Motor neuron (in vitro differentiated cells): ENCODE measurements at places on chromosomes 4 and X.
A peak's percentile ranks its signal among the peaks of the same experiment; 100 is the strongest.

- ATAC-seq: no peak
These were observed 54.5 kb upstream of the EXOC1L start for GRCh38 chr4:55765070-55765469.

- no peak for ATAC-seq
These were observed 112.6 kb downstream of the PHKA2 start for GRCh38 chrX:18871161-18871890.

GRCh38 chr4:169618986-169619385, 1.4 kb upstream of the CLCN3 start:
- no peak for ATAC-seq

DNA sequence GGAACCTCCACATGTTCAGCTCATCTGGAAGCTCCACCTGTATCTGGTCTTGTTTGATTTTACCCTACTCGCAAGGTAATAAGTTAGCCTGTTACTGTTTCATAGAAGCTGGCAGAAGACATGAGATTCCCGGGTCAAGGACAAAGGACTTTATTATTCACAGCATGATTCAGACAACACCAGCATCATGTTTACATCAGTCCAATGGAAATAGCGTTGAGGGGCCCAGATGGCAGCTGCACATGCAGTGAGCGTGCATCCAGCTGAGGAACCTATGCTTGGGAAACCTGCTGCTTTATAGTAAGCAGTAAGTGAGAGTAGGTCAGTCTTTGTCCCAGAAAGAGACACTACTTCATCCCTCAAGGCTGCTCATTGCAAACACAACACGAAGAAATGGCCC, 19.8 kb downstream of the TSPAN5 start:
- peak; percentile 35 for ATAC-seq

DNA sequence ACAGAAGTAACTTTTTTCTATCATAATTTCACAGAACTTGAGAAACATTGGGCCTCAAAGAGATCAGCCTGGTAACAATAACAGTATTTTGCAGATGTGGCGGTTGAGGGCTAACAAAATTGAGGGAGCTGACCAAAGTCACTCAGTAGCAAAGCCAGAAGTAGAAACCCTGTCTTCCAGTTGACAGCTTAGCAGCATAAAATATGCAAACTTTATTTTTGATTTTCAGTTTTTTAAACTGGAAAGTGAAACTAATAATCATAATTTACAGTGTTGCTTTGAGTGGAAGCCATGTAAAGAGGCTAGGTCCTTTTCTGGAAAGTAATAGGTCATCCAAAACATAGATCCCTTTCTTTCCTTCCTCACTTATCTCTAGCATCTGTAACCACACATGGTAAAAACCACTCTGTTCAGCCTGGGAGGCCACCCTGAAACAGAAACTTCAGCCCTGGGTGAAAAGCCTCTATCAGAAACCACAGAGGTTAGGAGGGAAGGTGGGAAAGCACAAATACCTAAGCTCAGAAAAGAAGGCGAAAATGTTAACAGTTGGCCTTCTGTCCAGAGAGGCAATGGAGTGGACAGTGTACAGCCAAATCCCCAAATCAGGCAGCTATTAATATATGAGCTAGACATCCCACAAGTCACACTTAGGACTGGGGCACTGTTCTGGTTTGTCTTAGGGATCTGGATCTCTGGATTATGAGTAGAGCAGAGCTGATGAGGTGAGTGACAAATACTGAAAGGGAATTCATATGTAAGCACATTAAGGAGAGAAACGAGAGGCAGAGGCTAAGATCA, 61.1 kb upstream of the ARSJ start:
- peak; percentile 54 for ATAC-seq

- ATAC-seq: no peak
These were observed 411 bp upstream of the GPRASP1 start for GRCh38 chrX:102650903-102651241.

DNA sequence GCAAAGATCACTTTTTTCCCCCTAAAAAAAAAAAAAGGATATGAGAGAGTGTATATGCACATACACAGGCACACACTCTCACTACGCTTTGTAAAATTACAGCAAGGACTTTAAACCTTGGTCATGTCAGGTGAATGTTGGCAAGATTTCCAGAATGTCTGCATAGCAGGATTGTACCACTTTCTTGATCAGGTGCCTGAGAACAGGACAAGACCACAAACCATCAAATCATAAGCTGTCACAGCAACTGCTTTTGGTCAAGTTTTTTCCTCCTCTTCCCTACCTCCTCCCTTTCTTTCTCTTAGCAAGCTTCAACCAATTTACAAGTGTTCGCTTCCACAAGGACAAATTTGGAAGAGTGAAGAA, 15.3 kb downstream of the PPARGC1A start:
- ATAC-seq: no peak

DNA sequence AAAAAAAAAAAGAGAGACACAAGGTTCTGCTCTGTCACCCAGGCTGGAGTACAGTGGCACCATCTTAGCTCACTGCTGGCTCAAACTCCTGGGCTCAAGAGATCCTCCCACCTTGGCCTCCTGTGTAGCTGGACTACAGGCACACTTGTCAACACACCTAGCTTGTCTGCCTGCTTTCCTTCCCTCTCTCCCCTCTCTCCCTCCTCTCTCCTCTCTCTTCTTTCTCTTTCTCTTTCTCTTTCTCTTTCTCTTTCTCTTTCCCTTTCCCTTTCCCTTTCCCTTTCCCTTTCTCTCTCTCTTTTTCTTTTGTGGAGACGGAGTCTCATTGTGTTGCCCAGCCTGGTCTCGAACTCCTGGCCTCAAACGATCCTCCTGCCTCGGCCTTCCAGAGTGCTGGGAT, 132.1 kb downstream of the DIPK2B start:
- ATAC-seq: no peak

- ATAC-seq: no peak
These were observed 5.8 kb upstream of the EBP start for GRCh38 chrX:48515842-48516241.

DNA sequence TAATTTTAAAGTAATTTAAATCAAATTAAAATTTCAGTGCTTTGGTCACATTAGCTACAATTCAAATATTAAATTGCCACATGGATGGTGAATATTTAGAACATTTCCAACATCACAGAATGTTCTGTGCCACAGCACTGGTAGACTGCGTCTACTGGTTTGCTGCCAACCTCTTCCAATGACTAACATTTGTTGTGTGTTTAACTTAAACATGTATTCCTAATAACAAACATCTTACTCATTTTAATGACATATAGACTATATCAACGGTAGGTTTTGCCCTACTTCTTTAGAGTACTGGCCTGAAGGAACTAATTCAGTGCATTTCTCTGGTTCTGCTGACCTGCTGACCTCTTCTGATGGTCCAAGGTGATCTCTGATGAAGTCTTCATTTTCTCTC, 157.6 kb downstream of the DCK start:
- no peak for ATAC-seq

DNA sequence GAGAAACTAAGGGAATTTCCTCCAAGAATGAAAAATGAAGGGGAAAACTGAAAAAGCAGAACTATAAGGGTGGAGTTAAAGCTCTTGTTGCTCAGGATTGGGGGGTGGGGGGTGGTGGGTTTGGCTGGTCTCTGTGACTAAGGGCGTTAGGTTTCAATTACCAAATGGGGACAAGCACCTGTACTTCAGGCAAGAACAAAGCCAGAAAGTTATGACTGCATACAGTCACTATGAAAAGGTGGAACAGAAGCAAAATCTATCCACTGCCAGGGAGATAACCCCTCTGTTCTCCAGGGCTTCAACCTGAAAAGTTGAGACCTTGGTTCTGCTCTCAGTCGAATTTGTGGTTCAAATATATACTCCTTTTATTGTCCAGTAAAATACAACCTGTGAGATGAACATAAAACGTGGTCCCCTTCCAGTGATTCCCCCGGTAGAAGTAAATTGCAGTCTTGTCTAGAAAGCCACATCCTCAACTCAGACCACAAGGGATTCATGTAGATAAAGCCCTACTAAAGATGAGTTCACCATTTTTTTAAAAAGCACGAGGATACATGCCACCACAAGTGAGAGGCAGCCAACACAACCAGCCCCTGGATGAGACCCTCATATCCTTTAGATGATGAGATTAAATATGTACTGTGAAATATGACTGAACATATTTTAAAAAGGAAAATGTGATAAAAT, 257.1 kb upstream of the RPS6KA3 start:
- ATAC-seq: no peak

DNA sequence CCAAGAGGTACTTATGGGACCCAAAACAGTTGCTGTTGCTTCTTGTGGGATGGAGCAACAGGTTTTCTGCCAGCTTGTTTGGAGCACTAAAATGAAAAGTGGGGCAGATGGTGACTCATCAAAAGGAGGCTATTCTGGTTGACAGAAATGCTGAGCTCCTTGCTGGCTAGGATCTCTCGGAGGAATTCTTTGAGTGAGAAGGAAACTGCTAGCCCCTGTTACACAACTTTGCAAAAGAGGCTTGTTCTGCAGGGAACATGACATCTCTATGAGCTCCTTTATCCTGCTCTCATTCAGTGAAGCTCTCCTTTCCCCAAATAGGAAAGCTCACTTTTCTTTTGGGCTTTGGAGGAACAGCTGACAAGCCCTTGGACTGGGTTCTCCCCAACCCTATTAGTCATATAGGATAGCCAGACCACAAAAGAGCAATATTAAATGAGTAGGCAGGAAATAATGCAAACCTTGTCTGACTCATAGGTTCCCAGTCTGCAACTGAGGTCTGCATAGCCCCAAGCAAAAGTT, 108.3 kb downstream of the CDS1 start:
- ATAC-seq: peak; percentile 63

DNA sequence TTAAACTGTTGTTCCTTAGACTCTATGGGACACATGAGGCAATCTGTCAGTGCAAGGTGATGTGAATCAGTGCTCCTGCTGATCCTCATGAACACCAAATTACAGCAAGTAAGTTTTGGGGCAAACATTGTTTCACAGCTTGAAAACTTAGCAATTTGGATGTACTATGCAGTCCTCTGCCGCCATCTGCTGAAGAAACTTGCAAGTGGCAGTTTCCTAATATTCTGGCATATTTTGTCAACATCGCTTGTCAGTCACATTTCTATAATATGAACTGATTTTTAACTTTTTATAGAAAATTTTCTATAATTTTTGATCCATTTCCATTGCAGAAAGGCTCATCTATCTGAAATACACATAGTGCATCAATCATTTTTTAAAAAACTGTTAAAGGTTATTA, 56.3 kb downstream of the ZAR1 start:
- ATAC-seq: no peak

DNA sequence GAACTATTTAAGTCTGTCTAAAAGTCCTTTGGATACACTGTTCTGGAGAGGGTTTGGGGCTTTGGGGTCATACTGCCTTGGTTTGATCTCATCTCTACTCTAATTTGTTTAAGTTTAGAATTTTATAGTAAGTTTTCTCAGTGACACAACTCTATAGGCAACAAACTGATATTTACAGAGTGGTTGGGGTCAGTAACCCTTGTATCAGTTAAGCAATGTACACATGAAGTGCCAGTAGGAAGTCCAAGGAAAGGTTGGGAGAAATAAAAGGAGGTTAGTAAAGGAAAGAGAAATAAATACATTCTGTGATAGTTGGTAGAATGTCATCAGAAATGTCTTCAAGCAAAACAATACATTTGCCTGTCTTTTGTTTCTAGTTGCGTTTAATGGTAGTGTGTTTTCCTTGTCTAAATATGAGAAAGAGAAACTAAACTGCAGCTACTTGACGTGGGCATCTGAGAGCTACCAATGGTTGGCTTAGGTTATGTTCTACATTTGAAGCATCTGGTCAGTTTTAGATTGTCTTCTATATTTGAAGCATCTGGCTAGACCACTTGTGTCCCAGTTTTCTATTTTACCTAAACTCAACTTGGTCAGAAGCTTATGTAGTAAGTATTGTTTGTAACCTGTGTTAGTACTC, 6.9 kb downstream of the ATP7A start:
- no peak for ATAC-seq

DNA sequence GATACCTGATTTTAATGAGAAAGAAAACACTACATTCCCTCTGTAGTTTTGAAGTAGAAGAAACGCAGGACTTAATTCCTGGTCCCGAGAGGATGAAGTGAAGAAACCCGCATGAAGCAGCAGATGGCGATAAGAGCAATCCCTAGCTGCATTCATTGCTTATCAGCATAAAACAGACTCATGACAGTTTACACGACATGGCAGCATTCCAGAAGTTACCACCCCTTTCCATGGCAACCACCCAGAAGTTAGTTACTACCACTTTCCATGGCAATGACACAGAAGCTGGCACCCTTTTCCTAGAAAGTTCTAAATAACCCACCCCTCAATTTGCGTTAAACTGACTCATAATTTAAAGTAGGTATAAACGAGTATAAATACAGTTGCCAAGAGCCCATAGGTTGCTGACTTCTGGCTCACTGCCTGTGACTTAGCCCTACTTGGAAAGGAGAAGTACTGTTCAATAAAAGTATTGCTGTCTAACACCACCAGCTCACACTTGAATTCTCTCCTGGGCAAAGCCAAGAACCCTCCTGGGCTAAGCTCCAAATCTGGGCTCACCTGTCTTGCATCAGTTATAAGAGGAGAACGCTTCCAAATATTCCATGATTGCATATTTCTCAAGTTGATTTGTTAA, 5.5 kb upstream of the XAGE2 start:
- peak; percentile 46 for ATAC-seq

GRCh38 chr4:72641611-72642010, 72.6 kb upstream of the ADAMTS3 start:
- ATAC-seq: no peak

- ATAC-seq: no peak
These were observed 93.6 kb upstream of the NAP1L5 start for GRCh38 chr4:88791274-88791673.

GRCh38 chr4:36734334-36734733, 452.9 kb downstream of the DTHD1 start:
- ATAC-seq: no peak

GRCh38 chr4:185211641-185212040, 2.2 kb downstream of the SNX25 start:
- ATAC-seq: no peak

DNA sequence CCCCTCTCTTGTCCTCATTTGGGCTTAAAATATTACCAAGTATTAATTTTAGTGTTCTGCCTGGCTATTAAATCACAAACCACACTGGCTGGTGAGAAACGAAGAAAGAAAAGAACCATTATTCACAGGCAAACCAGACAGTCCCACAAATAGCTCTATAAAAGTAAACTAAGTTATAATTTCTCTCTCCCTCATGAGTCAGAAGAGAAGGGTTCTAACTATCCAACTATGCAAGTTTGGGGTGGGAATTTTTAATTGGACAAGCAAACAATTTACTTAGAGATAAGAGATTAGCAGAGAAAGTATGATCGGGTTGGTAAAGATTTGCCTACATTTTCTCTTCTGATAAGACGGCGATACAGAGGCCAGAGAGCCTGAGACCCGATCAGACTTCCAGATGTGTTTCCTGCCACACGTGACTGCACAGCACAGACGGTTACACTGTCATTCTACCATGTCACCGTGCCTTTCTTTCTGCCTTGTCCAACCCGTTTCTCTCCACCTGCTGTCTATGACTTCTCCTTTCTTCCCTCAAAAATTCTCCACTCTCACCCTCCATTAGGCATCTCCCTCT, 52.3 kb downstream of the MEPE start:
- no peak for ATAC-seq

DNA sequence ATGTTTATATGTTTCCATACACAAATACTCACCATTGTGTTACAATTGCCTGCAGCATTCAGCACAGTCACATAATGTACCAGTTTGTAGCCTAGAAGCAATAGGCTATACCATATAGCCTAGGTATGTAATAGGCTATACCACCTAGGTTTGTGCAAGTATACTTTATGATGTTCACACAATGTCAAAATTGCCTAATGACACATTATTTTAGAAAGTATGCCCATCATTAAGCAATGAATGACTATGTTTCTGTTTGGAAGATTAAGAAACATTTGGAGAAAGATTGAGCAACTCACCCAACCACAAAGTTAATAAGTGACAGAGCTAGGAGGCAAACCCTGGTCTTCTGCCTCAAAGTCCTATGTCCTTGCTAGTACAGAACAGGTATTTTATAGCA, 96.8 kb upstream of the GRIA3 start:
- ATAC-seq: no peak
